ENCODE measurements at places on chromosomes 12 and 14. TPM values are rescaled to one million over a fixed set of nuclear protein-coding genes. Genes with fewer than 3 reads are reported as not detected.

- H3K36me3 ChIP-seq, result no peaks in the 10 kb centered on the region
- no peak overlapping the region for H3K4me3 ChIP-seq
- no peak for DNase-seq
- H3K27ac ChIP-seq, result peak overlapping the region; percentile 88
Measured at GRCh38 chr14:49688701-49689030, 652 bp upstream of the POLE2 start.

The C14orf132 gene
- 39.1 TPM for total RNA-seq

DNA sequence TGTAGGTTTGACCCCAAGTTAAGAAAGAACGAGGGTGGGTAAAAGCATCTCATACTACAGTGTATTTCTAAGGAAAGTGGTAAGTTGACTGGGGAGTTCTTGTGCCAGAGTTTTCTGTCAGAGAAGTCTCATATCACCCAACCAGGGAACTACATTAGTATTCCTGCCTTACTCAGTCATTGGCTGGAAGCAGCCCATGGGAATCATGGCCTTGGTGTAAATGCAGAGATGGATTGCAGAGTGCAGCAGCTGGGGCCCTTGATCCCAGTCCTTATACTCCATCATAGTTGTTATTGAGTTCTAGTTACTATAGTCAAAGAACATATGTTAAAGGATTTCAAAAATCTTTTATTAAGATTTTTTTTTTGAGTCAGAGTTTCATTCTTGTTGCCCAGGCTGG lies 105.8 kb downstream of the MNAT1 start:
- H3K27me3 ChIP-seq, result no peaks in the 10 kb centered on the region
- no peak overlapping the region for H3K4me3 ChIP-seq
- DNase-seq, result no peak
- H3K27ac ChIP-seq, result no peak overlapping the region
- no peaks in the 10 kb centered on the region for H3K4me1 ChIP-seq
- H3K36me3 ChIP-seq, result no peaks in the 10 kb centered on the region

DNA sequence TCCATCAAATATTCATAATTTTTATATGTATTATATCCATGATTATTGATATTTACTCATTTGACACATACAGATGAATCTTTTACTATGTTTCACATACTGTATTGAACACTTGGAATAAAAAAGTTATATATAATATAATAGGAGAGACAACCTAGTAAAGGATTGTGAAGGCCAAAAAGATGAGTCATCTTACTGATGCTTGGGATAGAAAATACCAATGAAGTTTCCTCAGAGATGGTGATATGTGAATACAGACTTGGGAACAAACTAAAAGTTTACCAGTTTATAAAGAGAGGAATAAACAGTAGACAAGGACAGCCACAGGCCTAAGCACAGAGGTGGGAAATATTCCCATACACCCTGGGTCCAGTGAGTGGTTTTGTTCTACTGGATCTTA lies 743.9 kb upstream of the FLRT2 start:
- no peak for DNase-seq
- H3K4me1 ChIP-seq, result no peaks in the 10 kb centered on the region
- H3K27ac ChIP-seq, result no peak overlapping the region
- no peaks in the 10 kb centered on the region for H3K27me3 ChIP-seq
- H3K4me3 ChIP-seq, result no peak overlapping the region

The SLC8B1 gene
- total RNA-seq, result 48.6 TPM

- no peak overlapping the region for H3K4me3 ChIP-seq
- DNase-seq, result no peak
- H3K36me3 ChIP-seq, result no peaks in the 10 kb centered on the region
- no peaks in the 10 kb centered on the region for H3K27me3 ChIP-seq
- no peak overlapping the region for H3K27ac ChIP-seq
Measured at GRCh38 chr14:46034305-46034704, 617.3 kb downstream of the RPL10L start.

The SLC5A8 gene
- total RNA-seq, result not detected

- H3K36me3 ChIP-seq, result no peaks in the 10 kb centered on the region
- H3K4me3 ChIP-seq, result no peak overlapping the region
- H3K27ac ChIP-seq, result no peak overlapping the region
- no peaks in the 10 kb centered on the region for H3K4me1 ChIP-seq
- H3K27me3 ChIP-seq, result no peaks in the 10 kb centered on the region
Measured at GRCh38 chr12:91577586-91578539, 395.2 kb upstream of the DCN start.

GRCh38 chr14:52693036-52693435 lies 2.3 kb downstream of the ERO1A start:
- no peaks in the 10 kb centered on the region for H3K4me1 ChIP-seq
- no peaks in the 10 kb centered on the region for H3K27me3 ChIP-seq

DNA sequence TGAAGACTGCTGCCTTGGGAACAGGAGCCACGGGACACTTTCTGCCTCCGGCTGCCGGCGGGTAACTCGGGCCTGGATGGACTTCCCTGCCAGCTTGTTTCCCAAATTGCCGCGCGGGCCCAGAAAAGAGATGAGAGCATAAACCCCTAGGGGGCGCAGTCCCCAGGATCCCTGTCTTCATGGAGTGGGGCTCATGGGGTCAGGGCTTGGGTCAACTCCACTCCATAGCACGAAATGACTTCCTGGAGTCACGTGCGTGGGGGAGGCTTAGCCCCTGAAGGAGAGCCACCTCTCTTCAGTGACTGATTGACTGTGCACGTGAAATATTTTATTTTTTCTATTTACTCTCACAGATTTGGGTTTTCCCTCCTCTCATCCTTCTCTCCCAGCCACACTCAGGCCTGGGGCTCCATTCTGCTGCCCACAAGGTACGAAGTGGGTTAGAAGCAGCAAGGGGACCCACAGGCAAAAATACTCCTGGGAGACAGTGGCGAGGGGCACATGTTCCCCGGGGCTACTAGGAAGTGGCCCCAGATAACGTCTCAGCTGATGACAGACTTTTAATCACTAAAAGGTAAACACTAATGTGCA lies 10.0 kb downstream of the PGF start:
- no peak overlapping the region for H3K27ac ChIP-seq
- H3K4me1 ChIP-seq, result no peaks in the 10 kb centered on the region
- H3K4me3 ChIP-seq, result no peak overlapping the region
- DNase-seq, result peak; percentile 79
- no peaks in the 10 kb centered on the region for H3K36me3 ChIP-seq

Data from aorta (tissue), 5 donors.